ENCODE measurements at places on chromosomes 16 and 17. TPM values are rescaled to one million over a fixed set of nuclear protein-coding genes. Genes with fewer than 3 reads are reported as not detected.

The KRTAP4-1 gene
- total RNA-seq: not detected

DNA sequence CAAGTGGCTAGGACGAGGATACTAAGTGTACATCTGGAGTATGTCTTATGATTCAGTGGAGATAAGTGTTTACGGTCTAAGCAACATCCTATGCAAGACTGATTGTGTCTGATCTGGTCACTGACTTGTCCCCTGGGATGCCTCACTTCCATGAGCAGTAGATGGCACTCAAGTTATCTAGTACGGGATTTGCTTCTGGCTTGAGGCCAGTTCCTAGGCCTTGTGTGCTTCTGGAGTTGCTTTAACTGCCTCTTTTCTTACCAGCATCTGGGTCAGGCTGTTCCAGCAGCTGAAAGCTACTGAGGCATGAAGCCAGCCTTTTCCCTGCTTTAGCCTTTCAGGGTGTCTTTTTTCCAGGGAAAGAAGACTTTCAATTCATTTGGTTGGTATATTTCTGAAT, 23.0 kb downstream of the SUPT6H start:
- no peak for DNase-seq

- no peak for DNase-seq
Observed at GRCh38 chr17:4515501-4515900, 16.8 kb downstream of the SPNS2 start.

DNA sequence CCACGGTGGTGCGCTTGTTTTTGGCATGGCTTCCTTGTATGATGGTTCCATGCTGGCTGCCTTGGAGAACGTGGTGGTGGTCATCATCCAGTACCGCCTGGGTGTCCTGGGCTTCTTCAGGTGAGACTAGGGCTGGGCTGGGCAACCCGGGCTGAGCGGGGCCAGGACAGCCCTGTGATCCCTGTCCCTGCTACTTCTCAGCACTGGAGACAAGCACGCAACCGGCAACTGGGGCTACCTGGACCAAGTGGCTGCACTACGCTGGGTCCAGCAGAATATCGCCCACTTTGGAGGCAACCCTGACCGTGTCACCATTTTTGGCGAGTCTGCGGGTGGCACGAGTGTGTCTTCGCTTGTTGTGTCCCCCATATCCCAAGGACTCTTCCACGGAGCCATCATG, 4.9 kb downstream of the CES2 start:
- DNase-seq: no peak

GRCh38 chr16:7964167-7964566, 626.1 kb downstream of the TMEM114 start:
- no peak for DNase-seq

- peak; percentile 76 for DNase-seq
Observed at GRCh38 chr16:66512272-66513110, 37.4 kb downstream of the TK2 start.

The EPX gene
- total RNA-seq: not detected

GRCh38 chr16:78115659-78116058, 16.2 kb downstream of the WWOX start:
- no peak for DNase-seq

GRCh38 chr16:67948015-67948414, 4.1 kb upstream of the LCAT start:
- no peak for DNase-seq

DNA sequence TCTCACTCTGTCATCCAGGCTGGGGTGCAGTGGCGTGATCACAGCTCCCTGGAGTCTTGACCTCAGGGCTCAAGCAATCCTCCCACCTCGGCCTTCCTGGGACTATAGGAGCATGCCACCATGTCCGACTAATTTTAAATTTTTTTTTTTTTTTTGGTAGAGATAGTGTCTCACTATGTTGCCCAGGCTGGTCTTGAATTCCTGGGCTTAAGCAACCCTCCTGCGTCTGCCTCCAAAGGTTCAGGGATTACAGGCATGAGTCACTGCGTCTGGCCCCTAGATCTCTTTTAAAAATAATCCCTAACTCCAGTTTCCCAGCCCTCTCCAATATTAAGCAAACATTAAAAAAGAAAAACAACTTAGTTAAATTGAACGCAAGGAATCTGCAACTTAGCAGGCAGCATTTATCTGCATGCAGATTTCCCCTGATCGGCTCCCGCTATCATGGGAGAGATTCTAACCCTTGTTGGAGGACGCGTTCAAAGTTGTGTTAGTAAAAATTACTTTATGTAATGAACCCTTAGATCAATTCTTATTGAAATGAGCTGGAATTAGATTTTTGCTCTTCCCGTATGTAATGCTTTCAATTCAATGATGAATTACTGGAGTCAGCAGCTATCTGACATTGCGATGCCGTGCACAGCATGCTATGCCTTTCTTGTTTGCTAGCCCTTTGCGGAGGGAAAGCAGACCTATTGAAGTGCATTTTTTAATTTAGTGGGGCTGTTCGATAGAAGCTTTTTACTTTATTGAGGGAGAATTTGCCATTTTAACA, 171.7 kb downstream of the HAPSTR1 start:
- no peak for DNase-seq

The GP2 gene
- total RNA-seq: 4.8 TPM

- DNase-seq: no peak
Observed at GRCh38 chr17:81712468-81713003, 452 bp downstream of the SLC25A10 start.

DNA sequence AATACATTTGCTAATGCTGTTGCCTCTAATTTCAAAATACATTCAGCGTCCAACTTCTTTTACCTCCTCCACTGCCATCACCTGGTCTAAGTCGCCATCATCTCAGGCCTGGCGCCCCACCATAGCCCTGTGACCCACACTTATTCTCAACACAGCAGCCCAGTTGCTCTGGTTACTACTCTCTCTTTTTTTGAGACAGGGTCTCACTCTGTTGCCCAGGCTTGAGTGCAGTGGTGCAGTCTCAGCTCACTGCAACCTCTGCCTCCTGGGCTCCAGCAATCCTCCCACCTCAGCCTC, 7.5 kb upstream of the NKD1 start:
- DNase-seq: no peak

DNA sequence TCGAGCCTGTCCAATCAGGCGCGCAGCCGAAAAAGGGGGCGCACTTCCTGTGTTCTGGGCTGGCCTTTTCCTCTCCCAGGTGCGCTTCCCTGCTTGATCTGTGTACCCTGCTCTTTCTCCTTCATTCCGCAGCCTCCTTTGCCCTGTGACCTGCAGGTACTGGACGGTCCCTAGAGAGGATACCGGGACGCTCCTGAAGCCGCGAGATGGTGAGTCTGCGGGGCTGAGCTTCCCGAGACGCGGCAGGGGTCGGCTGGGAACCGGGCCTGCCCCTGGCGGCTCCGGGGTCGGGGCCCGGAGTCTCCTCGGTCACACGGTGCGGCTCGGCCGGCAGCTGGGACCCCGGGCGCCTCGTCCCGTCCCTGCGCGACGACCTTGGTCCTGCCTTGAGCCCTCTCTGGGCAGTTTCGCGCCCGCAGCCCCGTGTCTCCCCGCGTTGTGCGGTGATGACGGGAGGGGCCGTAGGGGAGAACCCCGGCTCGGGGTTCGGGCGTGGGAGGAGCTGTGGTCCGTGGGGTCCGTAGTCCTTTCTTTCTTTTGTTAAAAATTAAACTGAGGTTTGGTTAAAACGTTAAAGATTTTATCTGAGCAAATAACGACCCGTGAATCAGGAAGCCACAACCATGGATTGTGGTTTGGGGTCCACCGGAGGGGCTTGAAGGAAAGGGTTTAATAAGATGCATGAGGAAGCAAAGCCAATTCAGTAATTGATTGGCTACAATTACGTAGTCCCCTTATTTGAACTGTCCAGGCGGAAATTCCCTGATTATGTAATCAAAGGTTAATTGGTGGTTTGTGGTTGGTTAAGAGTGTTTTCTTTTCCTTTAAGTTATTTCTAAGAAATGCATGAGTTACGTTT, 172.8 kb upstream of the ZNF267 start:
- peak; percentile 89 for DNase-seq

DNA sequence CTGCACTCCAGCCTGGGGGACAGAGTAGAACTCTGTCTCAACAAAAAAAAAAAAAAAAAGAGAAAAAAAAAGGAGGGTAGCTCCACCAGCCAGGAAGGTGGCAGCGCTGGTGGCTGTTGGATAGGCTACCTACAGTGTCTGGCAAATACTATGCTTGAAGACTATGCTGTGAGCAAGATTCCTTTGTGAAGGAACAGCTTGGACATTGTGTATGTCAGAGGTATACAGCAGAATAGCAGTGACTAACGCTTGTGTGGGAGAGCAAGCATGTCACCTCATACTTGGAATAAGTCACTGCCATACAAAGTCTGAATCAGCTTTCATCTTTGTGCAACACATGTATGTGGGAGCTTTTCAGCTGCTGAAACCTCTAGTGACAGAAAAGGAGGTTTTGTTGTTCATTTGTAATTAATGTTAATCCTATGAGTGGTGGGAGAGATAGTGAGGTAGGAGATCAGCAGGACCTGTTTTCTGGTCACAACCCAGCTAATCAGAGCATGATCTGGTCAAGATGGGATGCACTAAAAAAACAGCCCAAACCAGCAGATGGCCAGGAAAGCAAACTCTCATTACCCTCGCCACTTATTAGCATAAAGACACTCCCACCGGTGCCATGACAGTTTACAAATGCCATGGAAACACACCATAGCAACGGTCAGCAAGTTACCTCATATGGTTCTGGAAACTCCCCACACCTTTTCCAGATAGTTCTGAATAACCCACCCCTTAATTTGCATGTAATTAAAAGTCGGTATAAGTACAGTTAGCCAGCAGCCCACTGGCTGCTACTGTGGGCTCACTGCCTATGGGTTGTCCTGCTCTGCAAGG, 6.8 kb upstream of the ITGAD start:
- DNase-seq: no peak

The TP53TG3F gene
- total RNA-seq: not detected

DNA sequence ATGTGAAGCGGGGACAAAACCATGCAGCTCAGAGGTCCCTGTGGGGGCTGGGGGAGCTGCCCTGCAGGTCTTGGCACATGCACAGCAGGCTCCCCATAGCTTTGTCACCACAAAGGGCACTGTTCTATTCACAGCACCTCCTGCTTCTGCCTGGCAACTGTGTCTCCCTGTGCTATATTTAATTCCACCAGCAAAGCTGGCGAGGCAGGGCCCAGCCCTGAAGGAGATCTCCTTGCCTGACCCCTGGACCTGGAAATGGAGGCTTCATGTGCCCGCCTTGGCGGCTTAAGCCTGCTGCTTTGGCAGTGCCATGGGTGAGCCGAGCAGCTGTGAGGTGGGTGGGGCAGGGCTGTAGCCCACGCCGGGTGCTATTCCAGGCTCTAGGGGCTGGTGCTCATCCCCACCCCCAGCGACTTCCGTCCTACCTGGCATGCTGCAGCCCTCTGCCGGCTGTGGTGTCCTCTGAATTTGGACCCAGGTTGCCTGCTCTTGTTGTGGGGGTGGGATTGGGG, 6.8 kb downstream of the LDHD start:
- no peak for DNase-seq

The PLEKHG4 gene
- 2.5 TPM for total RNA-seq

DNA sequence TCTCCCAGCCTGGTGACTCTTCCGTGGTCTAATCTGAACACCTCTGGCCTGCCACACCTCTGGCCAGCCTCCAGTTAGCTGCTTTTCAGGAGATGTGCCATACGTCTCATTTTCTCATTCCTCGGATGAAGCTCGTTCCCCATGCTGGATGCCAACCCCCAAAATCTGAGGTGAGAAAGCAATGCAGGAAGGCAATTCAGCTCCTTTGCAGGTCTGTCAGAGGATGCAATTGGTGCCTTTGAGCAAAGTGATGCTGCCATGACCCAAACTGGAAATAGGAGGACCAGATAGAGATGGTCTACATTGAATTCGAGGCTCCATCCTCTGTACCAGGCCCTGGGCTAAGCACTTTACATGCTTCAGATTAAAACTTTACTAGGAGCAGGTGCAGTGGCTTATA, 11.0 kb upstream of the CUEDC1 start:
- no peak for DNase-seq
